Activated gamma-delta T cell treated with Interleukin-2 at 50 U/mL for 16 hours (primary cell): ENCODE measurements at places on chromosomes 4 and X.

DNA sequence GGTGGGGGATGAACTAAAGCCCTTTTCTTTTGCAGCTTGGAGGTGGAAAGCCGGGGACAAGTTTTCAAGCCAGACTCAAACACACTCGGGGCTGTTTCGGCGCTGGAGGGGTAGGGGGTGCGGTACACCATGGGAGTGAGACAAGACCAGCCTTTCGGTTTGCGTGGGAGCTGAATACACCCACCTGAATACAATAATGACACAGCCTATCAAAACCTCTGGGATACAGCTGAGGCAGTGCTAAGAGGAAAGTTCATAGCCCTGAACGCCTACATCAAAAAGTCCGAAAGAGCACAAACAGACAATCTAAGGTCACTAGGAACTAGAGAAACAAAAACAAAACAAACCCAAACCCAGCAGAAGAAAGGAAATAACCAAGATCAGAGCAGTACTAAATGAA lies 163.3 kb downstream of the ATRX start:
- no peak for DNase-seq

DNA sequence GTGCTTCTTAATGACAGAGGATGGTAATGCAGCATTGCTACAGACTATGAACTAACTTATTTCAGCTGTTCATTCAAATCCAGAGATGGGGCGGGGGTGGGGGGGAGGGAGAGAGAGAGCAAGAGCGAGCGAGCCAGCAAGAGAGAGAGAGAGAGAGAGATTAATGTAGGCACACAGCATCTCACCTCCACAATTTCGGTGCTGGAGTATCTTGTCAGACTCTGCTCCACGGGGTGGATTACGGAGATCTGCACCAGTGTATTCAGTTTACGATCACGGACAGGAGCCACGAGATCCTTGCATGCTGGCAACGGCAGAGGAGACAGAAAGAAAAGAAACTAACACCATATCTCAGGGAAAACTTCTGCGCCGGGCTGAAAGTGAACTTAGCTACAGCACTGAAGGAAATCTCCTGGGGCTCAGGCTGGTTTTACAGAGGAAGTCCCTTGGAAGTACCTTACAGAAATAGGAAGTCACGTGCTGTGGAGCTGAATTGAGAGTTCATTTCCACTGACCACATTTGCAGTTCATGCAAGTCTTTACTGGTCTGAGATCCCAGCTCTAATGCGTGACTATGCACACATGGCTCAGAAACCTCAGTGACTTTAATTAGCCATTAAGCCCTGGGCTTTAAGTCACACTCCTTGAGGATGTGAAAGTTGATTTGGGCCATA lies 440.9 kb downstream of the INPP4B start:
- DNase-seq = peak; percentile 31

DNA sequence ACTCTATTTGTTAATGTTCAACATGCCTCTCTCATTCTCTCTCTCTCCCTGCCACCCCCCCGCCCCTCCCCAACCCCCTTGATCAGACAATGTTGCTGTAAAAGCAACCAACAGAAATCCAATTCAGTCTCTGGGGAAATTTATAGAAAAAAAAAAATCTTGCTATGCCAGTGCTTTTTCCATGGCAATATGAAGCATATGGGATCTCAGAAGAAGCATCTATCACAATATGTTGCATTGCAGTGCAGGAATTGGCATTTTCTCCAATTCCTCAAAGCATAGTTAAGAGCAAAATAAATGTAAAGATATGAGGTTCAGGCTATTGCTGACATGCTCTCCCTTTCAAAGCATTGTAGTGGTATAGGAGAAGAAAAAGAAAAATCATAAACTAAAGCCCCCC lies 90.9 kb upstream of the LDB2 start:
- DNase-seq = no peak

GRCh38 chr4:89249716-89250361 lies 57.8 kb downstream of the GPRIN3 start:
- DNase-seq = no peak

- no peak for DNase-seq
Observed at GRCh38 chrX:55801811-55802210, 84.3 kb downstream of the RRAGB start.

DNA sequence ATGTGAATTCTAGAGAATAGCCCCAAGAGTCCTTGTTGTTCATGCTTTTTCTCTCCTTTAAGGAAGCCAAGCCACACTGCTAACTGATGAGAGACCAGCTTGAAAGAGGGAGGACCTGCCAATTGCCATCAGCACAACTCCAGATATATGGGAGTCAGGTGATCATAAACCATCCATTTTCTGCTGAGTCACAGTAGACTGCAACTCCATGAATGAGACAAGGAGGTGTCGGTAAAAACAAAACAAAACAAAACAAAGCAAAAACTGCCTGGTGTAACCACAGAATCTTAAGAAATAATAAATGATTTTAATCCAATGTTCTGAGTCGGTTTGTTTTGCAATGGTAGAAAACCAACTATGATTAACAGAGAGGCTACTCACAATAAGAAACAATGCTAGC lies 837.3 kb downstream of the PCDH7 start:
- DNase-seq = no peak

DNA sequence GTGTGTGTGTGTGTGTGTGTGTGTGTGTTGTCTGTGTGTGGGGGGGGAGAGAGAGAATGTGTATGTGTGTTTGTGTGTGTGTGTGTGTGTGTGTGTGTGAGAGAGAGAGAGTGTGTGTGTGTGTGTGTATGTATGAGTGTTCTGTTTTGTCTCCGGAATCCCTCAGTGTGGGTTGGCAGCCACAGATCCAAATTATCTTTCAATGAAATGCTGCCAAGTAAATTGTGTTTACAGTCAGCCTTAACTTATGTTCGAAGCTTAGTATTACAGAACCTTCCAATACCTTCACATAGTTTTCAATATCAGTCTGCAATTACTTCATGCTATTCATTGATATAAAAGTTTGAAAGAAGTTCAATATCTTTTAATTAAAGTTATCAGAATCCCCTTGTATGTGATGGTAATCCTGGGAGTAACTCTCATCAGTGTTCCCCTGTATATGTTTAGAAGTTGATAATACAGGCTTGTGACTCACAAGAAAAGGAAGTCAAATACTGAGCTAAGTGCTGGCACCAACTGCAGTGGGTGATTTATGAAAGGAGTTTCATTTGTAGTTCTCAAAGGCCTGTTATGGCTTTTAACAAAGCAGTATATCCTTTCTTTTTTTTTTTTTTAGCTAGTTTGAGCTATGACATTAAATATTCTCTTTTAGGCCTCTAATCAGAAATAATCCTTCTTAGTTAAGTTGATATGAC lies 51.6 kb upstream of the HTR2C start:
- DNase-seq = no peak

GRCh38 chrX:36950495-36951253 lies 57.5 kb upstream of the FAM47C start:
- no peak for DNase-seq

DNA sequence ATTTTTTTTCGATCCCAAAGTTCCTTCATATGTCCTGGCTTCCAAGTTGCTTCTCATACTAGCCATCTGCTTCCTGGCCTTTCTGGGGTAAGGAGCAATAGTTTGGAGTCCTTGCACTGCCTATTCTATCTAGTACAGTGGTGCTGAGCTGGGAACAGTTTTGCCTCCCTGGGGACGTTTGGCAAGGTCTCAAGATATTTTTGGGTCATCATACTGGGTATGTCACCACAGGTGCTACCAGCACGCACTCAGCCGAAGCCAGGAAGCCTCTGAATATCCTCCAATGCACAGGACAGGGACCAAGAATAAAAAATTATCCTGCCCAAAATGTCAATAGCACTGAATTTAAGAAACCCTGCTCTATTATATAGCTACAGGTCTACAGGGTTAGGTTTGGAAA lies 35.4 kb upstream of the TMSB15B start:
- no peak for DNase-seq

DNA sequence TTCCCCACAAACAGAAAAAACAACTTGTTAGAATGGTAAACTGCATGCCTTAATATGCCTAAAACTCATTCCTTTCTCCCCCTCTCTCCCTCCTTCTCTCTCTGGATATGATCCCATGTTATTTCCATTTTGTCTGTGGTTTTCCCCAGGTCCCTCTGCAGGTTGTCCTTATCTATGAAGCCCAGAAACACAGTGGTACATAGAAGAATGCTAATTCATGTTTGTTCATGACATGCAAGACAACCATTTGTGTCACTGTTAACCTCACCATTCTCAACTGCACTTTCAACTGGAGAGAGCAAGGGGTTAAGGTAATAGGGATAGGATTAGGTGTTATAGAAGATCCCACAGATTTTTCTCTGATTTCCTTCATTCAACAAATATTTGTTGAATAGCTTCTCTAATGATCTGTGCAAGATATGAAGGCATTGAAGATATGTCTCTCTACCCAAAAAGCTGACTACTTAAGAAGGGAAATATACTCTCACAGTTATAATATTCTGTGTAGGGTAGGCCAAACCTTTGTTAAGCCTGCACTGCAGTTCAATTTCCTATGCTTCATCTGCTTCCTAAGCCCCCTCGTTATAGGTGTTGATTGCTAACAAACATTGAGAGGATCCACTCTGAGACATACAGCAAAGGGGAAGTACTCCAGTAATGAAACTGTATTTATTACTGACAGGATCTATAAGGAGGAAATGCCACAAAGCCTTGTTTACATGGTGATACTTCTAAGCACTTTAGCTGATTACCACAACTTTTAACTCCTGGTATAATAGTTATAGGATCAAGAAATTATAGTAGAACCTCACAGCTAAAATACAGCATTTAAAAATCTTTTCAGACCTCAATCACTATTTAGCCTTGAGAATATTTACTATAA lies 96.1 kb downstream of the FRYL start:
- DNase-seq = no peak

GRCh38 chrX:68830419-68831404 lies 1.9 kb downstream of the EFNB1 start:
- no peak for DNase-seq

DNA sequence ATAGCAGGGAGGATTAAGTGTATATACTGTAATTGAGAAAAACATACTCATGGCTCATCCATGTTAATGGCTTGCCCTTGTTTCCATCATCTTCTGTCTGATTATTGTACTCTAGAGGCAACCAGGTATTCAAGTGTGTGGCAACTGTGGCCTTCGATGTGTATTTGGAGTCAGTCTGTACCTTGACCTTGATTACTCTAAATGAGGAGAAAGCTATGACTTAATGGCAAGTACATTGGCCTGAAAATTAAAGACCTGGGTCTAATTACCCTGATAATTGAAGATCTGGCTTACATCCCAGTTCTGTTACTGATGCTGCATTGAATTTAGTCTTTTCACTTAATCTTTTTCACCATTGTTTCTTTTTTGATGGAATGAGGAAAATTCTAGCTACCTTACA lies 409.2 kb downstream of the CCSER1 start:
- DNase-seq = no peak

DNA sequence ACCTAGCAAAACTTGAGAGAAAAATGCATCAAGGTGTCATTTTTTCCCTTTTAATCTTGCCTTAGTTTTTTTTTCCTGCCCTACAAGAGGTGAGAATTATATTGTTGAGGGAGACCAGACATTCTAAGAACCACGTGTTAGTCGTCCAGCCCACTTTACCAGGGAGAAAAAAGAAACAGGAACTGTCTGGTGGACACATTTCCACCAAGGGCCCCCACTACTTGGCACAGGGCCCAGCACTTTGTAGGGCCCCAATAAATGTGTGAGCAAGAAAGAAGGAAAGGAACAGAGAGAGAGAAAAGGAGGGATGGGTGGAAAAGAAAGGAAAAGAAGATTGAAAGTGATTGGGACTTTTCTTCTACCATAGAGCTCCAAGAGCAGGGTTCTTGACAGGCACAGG lies 3.9 kb upstream of the EGFL6 start:
- no peak for DNase-seq

DNA sequence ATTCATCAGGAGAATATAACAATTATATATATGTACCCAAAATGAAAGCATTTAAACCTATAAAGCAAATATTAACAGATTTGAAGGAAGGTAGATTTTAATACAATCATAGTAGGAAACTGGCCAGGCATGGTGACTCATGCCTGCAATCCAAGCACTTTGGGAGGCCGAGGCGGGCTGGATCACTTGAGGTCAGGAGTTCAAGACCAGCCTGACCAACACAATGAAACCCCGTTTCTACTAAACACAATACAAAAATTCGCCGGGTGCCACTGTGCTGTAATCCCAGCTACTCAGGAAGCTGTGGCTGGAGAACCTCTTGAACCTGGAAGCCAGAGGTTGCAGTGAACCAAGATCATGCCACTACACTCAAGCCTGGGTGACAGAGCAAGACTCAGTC lies 118.3 kb downstream of the KCNIP4 start:
- DNase-seq = no peak

GRCh38 chrX:100584611-100585010 lies at the start of gene TNMD:
TNMD (plus strand) TSS chrX:100584936; CDS start chrX:100585019, 83 bp downstream.
- no peak for DNase-seq

- no peak for DNase-seq
Observed at GRCh38 chrX:134625315-134625718, 33.0 kb downstream of the PLAC1 start.

- peak; percentile 69 for DNase-seq
Observed at GRCh38 chr4:78776079-78776728, at the start of gene BMP2K. BMP2K (plus strand) TSS chr4:78776350; CDS start chr4:78776544, 194 bp downstream.

DNA sequence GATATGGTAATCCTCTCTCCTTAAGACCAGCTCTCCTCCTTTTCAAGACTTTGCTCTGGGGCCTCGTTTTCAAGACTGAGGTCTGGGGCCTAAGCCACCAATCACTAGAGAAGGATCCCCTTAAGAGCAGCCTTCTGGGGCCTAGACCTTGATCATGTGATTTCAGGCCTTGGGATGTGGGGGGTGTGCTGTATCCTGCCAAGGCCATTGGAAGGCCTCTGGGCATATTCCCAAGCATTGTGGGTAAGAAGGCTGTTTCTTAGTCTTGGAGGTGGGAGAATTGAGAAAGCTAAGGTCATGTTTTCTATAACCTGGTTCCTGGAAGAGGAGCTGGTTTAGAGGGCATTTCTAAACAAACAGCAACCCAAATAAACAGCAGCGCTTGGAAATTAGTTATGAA lies 12.1 kb downstream of the TMEM164 start:
- no peak for DNase-seq

DNA sequence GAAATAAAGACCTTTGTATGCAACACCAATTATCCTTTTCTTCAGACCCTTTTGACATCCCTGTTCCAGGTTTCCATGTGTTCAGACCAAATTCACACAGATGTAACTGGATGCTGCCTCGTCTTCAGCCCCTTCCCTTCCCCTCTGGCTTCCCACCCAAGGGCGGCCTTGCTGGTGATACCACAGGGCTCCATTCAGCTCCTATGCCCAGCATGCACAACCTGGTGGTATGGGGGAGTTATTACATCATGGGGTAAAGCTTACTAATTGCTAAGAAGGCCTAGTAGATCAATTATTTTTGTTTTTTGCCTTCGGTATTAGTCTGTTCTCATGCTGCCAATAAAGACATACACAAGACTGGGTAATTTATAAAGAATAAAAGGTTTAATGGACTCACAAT lies 317.0 kb upstream of the CXXC4 start:
- no peak for DNase-seq

GRCh38 chr4:182724414-182724813 lies 192.8 kb downstream of the DCTD start:
- DNase-seq = no peak

DNA sequence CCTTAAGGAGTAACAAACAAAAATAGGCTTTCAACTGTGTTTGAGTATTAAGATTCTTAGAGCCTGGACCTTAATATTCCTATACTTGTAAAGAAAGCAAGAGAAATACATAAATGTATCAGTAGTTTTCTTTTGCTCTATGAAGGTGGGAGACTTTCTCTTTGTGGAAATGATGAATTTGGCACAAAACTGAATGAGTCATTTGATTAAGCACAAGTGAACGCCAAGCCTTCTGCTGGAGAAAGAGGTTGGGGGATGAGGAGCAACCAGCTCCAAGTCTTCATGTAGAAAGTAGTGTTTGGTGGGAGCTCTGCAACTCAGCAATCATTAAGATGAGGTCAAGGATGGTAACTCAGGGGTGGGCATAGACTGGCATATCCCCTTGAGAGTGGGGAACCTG lies 49.6 kb downstream of the MEPE start:
- no peak for DNase-seq
